ENCODE measurements at places on chromosomes 5 and 9.
A peak's percentile ranks its signal among the peaks of the same experiment; 100 is the strongest.

DNA sequence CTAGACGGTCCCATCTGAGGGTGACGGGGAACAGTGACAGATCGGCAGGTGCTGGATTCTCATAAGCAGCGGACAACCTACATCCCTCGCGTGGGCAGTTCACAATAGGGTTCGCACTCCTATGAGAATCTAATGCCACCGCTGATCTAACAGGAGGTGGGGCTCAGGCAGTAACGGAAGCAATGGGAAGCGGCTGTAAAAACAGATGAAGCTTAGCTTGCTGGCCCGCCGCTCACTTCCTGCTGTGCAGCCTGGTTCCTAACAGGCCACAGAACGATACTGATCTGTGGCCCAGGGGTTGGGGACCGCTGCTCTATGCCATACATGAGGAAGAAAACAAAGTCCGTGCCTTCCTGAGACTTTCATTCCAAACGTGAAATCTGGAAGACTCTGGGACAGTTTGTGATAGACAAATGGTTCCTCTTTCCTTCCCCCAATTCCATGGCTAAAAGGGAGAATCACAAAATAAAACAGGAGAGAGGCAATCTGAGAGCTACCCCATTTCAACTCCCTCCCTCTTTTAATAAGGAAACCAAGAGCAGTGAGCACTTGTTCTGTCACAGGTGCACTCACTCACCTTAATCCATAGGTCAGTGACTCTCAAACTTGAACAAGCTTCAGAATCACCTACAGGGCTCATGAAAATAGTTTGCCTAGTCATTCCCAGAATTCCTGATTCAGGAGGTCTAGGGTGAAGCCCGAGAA lies 12.1 kb downstream of the PDCL start:
- peak; percentile 60 for DNase-seq

- peak; percentile 49 for DNase-seq
These were observed 52.0 kb upstream of the DAPK1 start for GRCh38 chr9:87445646-87446045.

GRCh38 chr5:173242079-173242478 lies 7.1 kb upstream of the NKX2-5 start:
- no peak for DNase-seq

GRCh38 chr5:33240558-33240957 lies 200.2 kb upstream of the TARS1 start:
- DNase-seq: no peak

- DNase-seq: no peak
These were observed 29.0 kb upstream of the MVB12B start for GRCh38 chr9:126297661-126298060.

DNA sequence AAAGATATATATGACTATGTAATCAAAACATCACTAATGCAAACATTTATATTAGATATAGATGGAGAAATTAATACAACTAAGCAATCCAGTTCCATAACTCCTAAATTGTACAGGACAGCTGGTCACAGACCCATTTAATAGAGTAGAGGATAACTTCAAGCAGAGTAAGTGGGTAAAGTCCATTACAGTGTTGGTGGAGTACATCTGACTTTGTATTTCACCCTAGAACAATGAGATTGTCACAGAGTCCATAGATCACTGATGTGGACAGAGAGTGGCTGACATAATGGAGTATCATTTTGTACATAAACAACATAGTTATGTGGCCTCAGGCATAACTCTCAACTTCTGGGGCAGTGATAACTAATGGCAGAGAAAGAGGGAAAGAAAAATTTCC lies 267.8 kb upstream of the KLF9 start:
- no peak for DNase-seq

GRCh38 chr9:96460882-96461281 lies 10.9 kb downstream of the HABP4 start:
- DNase-seq: no peak

DNA sequence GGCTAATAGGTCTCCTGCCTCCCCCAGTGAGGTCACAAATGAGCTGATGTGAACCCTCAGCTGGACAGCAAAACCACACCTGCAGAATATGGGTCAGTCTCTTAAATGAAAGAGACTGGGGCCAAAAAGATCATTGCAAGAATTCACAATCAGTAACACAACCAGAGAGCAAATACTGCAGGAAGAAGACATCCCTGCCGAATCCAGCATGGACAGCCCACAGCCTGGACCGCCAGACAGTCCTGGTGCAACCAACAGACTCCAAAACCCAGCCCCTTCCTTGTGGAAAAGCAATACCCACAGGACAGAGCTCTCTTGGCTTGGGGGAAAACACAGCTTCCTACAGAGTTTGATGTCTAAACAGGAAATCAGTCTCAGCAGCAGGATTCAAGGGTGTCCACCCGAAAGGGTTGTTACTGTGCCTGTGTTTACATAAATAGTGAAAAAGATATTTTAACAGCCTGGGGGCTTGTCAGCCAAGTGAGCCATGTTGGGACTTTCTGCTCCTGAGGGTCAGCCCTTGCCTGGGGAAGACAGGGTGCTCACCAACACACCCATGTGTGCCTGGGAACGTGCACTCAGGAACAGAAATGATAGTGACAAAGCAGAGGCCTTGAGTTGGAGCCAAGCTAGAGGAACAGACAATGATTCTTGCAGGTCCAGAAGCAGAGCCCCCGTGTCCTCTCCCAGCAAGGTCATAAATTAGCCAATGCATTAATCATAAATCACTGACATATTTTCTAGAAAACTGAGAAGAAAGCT lies 106.2 kb downstream of the SEMA5A start:
- no peak for DNase-seq

DNA sequence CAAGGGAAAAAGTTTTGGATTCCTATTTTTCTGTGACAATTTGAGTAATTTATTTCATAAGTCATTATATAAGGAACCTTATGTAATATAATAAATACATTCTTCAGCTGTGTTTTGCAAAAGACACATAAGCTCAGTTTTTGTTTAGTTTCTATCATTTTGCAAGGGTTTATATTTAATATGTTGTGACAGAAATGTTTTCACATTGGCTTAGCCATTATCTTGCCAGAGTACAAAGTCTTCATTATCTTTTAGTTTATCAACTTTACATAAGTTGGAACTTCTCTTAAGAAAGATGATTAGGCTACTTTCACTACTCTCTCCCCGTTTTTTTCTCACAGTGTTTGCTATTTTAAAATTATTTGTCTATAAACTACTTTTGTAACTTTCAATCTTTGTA lies 54.8 kb downstream of the ERCC6L2 start:
- no peak for DNase-seq

- no peak for DNase-seq
These were observed 11.4 kb upstream of the ENG start for GRCh38 chr9:127865645-127866464.

- DNase-seq: no peak
These were observed 802.2 kb upstream of the WWC1 start for GRCh38 chr5:167489202-167489601.

- DNase-seq: no peak
These were observed 191.7 kb upstream of the DAPK1 start for GRCh38 chr9:87306006-87306405.

DNA sequence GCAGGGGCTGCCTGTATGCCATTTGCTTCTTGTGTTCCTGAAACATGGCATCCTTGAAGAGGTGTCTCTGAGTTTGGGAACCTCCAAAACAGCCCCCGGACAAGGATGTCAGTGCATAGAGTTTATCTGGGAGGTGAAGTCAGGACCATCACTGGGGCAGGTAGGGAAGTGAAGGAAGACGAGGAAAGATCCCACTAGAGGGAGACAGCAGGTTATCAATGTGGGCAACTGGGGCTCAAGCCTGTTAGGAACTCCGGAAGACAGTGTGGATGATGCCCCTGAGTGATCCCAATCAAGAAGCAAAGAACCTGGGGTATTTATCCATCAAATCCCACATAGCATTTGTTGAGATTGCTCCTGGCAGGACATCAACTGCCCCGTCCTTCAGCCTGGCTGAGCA lies 233.1 kb downstream of the AGTPBP1 start:
- no peak for DNase-seq

GRCh38 chr9:108283696-108284095 lies 572.1 kb downstream of the ACTL7B start:
- no peak for DNase-seq

- no peak for DNase-seq
These were observed 80.6 kb downstream of the FBXO4 start for GRCh38 chr5:42005561-42006153.

- DNase-seq: no peak
These were observed 648.5 kb upstream of the WWC1 start for GRCh38 chr5:167642779-167643517.

- no peak for DNase-seq
These were observed 231.5 kb downstream of the MPDZ start for GRCh38 chr9:13047827-13048587.

DNA sequence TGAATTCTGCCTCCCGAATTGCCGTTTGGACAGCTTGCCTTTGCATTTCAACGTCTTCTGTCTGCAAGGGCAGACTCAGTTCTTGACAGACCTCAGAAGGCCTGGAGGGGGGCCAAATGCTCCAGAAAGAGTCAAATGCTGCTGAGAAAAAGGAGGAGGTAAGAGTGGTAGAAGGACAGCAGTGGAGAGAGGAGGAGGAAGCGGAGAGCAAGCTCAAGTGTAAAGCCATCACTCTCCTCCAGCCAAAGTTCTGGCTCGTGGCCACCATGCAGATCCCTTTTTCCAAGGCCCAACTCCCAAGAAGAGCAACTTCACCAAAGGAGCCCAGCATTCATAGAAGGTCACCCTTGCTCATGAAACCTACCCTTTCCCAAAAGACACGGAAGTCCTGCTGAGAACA lies 36.9 kb upstream of the SMIM23 start:
- DNase-seq: no peak

DNA sequence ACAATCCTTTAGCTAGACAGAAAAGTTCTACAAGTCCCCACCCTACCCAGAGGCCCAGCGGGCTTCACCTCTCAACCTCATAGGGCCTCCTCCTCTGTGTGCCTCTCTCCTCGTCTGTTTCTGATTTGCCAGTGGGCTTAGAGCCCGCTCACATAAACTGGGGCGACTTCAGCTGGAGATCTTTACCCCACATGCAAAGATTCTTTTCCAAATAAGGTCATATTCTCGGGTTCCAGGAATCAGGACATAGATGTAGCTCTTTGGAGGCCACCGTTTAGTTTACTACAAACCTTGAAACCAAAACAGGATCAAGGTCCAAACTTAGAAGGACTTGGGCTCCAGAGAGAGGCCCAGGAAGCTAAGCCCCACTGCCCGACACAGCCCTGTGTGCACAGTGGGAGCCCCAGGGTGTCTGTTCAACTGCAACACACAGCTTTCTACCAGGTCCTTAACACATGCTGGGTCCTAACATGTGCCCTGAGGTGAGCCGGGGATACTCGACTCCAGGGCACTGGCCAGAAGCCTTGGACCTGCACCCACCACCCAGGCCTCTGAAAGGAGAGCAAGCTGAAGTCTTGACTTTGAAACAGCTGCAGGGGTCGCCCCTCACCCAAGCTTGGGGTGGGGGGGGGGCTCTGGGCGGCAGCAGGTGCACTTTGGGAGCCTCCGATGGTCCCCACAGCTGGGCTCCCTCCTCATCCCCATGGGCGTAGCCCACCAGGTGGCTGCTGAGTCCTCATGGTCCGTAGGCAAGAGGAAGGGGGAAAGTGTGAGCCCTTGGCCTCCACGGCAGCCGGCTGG lies 26.8 kb upstream of the SLC12A7 start:
- no peak for DNase-seq

DNA sequence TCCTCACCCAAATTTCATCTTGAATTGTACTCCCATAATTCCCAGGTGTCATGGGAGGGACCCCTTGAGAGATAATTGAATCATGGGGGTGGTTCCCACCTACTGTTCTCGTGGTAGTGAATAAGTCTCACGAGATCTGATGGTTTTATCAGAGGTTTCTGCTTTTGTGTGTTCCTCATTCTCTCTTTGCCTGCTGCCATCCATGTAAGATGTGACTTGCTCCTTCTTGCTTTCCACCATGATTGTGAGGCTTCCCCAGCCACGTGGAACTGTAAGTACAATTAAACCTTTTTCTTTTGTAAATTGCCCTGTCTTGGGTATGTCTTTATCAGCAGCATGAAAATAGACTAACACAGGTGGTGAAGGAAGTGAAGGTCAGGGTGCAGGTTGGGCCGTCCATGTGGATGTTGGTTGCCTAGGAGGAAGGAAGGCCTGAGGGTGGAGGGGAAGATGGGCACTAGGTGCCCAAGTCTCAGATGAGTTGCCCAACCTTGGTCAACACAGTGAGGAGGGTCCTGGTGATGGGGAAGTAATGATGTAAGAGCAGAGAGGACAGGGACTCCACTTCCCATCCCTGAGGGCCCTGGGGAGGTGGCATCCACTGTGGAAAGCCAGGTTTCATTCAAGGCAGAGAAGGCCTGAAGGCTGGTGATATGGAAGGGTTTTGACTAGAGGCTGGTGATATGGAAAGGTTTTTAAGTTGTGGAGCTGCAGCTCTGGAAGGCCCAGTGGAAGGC lies 92.6 kb downstream of the HSPA4 start:
- no peak for DNase-seq

DNA sequence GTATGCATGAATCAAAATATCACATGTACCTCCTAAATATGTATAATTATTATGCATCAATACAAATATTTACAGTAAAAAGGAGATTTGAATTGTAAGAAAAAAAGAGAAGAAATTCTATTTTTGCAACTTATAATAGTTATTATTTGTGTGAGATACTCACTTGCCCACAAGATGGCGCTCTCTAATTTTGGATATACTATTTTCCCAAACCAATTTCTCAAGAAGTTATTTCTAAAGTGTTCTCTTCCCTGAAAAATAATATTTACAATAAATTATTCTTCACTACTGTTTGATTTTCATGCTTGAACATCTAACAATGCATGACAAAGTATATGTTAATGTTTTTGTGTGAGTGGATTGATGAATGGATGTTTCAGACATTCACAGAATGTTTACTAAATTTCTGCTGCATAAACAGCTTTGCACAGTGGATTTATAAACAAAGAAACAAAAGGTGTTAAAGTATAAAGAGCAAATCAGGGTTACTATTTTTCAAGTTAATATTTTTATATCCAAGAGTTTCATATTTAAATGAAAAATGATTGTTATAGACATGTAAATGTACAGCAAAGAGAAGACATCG lies 503.4 kb downstream of the PDE4D start:
- DNase-seq: no peak

DNA sequence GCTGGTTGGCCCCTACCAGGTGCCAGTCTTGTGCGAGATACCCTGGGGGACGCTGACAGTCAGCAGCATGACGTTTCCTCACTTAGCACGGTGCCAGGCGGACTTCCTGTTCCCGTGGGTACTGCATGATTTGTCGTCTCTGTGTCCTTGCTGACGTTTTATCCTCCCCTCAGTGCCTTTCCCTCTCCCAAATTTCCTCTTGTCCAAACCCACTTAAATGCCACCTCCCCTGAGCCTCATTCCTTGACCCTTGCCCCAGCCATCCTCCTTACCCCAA lies 60.6 kb upstream of the SAP30L start:
- DNase-seq: no peak

DNA sequence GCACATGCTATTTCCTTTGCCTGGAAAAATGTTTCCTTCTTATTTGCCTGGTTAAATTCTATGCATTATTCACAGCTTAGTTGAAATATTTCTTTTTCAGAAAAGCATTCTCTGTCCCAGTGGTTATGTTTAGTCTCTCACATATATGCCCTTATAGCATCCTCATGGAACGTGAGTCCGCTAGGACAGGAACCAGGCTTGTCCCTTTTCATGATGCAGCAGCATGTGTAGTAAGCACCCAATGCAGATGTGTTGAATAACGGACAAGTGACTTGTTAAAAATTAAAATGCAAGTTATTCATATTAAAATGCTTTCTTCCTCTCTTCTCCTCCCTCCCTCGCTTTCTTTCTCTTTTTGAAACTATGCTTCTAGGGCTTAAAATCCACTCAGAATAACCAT lies 349.3 kb downstream of the GLIS3 start:
- DNase-seq: no peak

All from lower lobe of right lung (tissue), 2 donors.